CD4-positive, alpha-beta T cell treated with Interferon alpha-2 for 1 hour (primary cell): ENCODE measurements at places on chromosomes 2 and 18.

DNA sequence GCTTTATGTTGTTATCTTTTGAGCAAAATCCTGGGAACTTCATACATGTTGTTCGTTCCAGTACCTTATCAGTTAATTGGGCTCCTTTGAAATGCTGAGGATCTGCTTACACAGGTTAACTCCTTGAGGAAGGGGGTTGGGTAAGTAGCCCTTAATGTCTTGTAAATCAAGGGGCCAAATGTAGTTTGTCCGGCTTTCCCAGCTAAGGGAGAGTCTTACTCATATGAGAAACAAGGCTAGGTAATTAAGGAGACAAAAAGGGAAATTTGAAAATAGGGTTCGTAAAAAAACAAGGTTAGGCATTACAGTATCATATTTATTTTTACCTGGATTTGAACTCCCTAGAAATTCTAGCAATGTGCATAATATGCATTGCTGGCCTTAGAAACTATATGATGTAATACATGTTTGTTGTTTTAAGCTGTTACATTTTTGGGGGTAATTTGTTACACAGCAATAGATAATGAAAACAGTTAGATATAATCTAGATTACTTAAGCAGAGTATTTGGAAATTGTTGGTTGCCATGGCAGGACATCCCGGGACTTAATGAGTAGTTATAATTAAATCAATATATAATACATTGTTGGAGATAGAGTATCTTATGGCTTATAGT, 30.9 kb upstream of the RNF149 start:
- DNase-seq, result no peak

- no peak for DNase-seq
These were observed 154.6 kb downstream of the LRRTM1 start for GRCh38 chr2:80149991-80150390.

- no peak for DNase-seq
These were observed 43.3 kb downstream of the ZNF532 start for GRCh38 chr18:58908006-58908405.

GRCh38 chr2:40352041-40352702, 99.7 kb downstream of the SLC8A1 start:
- no peak for DNase-seq

GRCh38 chr2:17815468-17816184, 634 bp upstream of the MSGN1 start:
- no peak for DNase-seq

GRCh38 chr2:237720957-237721356, 77.6 kb upstream of the RBM44 start:
- no peak for DNase-seq

DNA sequence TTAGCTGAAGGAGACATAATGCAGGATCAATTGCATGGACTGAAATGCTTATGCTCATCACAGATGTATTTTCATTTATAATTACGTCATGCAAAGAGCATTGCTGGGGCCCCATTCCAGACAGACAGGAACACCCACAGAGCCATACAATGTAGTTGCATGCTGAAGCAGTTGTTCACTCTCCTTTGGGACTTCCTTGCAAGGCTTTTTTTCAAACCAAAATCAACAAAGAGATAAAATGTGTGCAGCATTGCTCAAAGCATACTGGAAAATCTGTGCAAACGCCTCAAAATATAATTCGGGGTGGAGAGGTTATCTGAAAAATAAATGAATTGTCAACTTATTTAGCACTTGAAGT, 463.2 kb downstream of the CDH2 start:
- no peak for DNase-seq
